ENCODE measurements at places on chromosomes 2 and 18.

GRCh38 chr18:12779043-12779442 is 76.2 kb downstream of the PSMG2 start:
- DNase-seq = no peak

- no peak for DNase-seq
Observed at GRCh38 chr18:10038268-10038667, 124.5 kb downstream of the VAPA start.

DNA sequence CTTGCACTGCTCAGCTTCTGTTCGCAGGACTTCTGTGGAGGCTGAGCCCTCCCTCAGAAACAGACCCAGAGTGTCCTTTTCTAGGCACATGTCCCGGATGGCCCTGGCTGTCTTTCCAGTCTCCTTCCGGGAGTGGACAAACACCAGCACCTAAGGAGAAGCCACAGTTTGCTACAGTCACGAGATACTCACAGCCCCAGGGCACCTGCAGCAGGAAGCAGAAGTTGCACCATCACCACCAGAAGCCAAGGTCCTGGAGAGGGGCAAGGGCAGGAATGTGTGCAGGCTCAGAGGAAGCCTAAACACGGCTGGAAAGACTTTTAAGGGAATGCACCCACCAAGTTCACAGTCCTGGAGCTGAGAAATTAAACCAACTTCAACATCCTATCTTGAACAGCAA is 13.6 kb downstream of the SNRNP200 start:
- DNase-seq = no peak

GRCh38 chr18:39149211-39149806 is 1583.7 kb upstream of the CELF4 start:
- no peak for DNase-seq

- DNase-seq = no peak
Observed at GRCh38 chr18:11951390-11951851, 29.9 kb upstream of the IMPA2 start.

DNA sequence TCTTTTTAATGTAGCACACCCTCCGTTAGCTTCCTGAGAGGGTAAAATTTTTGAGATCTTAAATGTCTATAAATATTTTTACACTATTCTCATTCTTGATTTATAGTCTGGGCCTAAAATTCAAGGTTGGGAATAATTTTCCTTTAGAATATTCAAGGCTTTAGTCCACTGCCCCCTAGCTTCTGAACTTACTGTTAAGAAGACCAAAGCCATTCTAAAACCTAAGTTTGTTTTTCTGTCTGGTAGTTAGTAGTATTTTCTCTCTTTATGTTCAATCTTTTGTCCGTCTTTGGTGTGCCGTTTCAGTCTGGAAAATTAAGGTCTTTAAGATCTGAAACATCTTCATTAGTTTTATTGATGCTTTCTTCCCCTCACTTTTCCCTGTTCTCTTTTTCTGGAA is 14.5 kb downstream of the OSBPL6 start:
- DNase-seq = no peak

DNA sequence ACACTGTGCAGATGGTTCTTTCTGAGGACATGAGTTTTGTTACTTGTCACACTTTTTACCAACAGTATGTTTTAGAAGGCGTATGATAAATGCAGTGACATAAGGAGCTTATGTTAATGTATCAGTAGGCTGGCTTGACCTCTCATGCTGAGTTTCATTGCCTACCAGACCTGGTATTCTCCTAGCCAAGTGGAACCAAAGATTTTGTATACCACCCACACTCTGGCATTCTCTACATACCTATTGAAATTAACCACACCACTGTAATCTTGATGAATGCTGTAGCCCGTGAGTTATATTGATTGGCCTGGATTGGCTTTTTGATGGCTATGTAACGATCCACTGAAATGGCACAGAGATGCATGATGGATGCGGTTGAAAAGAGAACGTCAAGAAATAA is 11.4 kb downstream of the HTR2B start:
- DNase-seq = no peak

- DNase-seq = no peak
Observed at GRCh38 chr18:26556573-26556972, 8.2 kb upstream of the KCTD1 start.

- DNase-seq = no peak
Observed at GRCh38 chr2:200767111-200767885, 44.4 kb upstream of the BZW1 start.

DNA sequence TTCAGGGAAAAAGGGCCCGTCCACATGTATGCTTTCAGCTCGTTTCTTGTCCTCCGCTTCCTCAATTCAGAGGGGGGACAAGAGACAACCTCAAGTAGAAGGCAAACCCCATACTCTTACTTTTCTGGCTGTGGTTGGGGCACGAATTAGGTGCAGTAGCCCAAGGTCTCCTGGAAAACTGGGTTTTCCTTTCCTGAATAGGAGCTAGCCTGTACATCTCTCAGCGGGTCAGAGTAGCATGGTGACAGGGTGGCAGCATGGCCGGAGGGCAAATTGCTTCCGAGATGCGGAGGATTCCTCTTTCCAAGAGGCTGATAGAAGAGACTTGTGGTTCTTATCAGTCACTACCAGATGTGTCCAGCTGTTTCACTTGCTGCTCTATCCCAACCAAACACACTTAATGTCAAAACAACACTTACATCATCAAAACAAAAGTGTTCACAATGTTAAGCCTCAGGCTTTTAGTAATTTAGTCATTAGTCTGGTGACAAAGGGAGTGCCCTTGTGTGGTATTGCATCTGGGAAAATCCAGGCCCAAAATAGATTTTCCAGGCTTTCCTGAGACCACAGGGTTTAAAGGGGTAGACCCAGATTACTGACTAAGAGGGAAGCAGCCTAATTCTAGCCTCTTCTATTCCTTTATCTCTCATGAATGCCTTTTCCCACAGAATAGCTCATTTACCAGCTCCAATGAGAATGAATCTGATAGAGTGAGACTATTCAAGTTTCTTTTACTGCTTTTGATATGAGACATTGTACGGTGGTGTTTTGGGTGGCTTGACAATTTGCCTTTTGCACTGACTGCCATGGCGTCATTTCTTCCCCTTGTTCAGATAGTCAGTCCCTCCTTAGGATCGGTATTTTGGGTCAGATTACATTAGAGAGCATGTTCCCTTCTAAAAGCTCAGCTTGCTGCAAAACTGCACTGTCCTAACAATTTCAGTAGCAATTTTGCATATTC is 162.0 kb downstream of the LTBP1 start:
- no peak for DNase-seq

GRCh38 chr2:220071696-220072095 is 444.3 kb downstream of the SLC4A3 start:
- DNase-seq = no peak

GRCh38 chr2:112644933-112645309 is 818 bp upstream of the SLC20A1 start:
- no peak for DNase-seq

GRCh38 chr2:191374366-191374765 is 129.2 kb downstream of the MYO1B start:
- no peak for DNase-seq

GRCh38 chr2:12807907-12808810 is 91.4 kb downstream of the TRIB2 start:
- no peak for DNase-seq

DNA sequence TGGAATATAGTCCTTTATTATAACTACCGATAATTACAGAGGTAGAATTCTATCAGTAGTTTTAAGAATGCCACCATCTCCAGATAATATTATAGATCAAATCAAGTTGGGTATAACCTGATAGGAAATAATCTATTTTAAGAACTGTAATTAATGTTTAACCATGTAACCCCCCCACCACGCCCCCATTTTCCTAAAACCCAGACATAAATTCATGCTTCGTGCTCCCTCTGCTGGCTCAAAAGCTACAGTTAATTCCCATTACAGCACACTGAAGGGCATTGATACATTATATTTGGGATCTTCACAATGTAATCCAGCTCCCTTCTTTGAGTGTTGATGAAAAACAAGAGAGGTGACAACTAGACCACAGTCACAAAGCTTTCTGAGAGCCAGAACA is 228.0 kb upstream of the SMAD7 start:
- no peak for DNase-seq

DNA sequence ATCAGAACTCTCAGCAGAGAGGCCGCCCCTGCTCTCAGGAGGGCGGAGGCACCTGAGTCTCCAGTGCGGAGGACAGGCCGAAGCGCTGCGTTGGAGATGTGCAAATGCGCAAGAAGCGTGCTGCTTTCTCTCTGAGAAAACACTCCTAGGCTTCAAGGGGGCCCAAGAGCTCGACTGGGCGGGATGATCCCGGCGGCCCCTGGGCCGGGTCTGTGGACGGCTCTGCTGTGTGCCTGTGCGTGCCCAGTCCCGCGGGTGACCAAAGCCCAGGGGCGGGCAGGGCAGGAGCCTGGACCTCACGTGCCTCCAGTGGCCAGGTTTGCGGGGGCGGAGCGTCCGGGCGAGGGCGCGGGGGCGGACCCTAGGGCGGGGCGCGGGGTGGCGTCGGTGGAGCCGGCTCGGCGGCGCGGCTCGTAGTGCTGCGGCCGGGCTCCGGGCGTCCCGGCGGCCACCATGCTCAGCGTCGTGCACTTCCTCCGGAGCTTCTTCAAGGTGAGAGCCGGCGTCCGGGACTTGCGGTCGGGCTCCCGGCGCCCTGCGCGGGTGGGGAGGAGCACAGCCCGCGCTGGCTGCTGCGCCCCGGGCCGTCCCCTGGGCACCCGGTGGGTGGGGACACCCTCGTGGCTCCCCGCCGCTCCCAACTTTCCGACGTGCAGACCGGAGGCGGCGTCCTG is at the start of gene ARHGEF4:
Gene ARHGEF4 (plus strand): TSS at position 414 of the 674 bp plus-strand sequence. CDS start 40 bp downstream, at position 454.
- peak; percentile 61 for DNase-seq

Data from anterior cingulate cortex (tissue), 58 donors.